GM10248 (cell line): ENCODE measurements at places on chromosomes 16 and 17.
A peak's percentile ranks its signal among the peaks of the same experiment; 100 is the strongest.

- no peak for DNase-seq
Measured at GRCh38 chr17:1733759-1734158, 8.9 kb upstream of the SERPINF2 start.

DNA sequence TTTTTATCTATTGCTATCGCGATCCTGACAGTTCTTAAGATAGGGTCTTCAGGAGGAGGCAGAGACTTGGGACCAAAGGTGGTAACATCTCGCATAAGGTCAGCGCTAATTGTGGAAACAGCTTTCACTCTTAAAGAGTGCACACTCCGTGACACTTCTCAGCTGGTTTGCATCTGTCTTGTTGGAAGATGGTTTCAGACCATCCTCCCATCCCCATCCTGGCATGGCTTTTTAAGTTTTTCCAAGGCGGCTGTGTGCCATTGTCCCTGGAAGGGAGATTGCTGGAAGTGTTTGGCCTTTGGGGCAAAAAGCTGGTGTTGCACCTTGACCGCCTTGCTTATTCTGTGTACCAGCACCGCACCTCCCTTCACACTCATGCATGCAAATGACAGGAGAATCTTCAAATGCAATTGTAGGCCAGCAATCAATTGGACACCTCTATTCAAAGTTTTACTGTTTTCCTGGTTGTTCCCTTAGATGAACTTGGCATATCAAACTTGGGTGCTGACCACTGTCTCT, 1.5 kb downstream of the SOCS7 start:
- no peak for DNase-seq

DNA sequence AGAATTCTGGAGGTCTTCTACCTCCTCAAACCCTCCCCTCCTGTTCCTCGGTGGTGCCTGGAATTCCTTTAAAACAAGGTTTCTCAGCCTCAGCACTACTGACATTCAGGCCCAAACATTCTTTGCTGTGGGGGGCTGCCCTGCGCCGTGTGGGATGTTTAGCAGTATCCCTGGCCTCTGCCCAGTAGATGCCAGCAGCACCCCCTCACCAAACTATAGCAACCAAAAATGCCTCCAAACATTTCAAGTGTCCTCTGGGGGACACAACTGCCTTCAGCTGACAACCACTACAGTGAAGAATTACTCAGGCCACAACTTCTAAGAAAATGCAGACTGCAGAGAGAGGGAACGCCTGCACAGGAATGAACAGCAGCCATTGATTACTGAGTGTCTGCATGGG, 28.4 kb downstream of the TEKT5 start:
- DNase-seq = no peak

DNA sequence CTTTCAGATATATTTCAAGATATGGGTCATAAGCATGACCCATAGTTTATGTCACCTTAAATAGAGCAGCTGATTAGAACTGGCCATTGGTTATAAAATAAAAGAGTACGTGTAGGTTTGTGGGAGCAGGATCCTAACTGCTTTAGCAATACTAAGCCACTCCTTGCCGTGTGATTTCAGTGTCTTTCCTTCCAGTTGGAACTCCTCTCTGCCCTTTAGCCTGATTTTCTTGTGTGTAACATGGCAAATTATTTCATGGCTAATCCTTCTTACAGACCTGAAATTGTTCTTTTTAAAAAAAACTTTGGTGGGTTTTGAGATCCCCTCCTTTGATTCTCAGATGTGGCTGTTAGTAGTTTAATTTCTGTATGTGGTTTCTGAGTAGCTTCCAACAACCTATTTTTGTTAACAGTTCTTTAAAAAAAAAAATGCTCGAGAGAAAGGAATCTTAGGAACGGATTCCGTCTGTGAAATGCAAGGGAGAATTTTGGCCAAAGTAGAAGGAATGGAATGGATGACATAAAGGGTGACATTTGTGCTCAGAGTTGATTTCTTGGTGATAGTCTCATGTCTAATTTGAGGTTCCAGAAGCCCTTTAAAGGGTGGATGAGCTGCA, 39.9 kb downstream of the DHRS7B start:
- no peak for DNase-seq

DNA sequence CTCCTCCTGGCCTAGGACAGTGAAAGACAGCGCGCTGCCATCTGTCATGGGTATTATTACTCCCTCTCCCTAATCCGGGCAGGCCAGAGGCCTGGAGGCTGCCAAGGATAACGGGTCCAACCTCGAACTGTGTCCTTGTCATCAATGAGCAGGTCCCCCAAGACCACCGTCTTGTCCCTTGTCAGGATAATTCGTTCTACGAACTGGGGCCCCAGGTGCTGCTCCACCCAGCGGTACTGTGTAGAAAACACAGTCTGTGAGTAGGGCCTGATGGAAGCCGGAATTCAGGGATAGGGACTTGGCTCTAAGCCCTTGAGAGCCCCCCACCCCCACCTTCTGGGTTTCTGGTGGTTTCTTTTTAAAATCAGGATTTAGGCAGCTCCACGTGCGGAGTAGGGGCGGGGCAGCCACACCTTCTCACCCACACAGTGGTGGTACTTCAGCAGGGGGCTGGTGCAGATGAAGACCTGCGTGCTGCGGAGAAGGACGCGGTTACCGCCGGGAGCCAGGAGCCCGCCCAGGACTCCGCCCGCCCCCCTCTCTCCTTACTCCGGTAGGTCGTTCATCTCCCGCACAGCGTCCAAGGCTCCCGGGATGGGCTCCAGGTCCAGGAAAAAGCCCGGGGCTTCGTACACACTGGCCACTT, 787 bp downstream of the NT5C start:
- DNase-seq = peak; percentile 56

DNA sequence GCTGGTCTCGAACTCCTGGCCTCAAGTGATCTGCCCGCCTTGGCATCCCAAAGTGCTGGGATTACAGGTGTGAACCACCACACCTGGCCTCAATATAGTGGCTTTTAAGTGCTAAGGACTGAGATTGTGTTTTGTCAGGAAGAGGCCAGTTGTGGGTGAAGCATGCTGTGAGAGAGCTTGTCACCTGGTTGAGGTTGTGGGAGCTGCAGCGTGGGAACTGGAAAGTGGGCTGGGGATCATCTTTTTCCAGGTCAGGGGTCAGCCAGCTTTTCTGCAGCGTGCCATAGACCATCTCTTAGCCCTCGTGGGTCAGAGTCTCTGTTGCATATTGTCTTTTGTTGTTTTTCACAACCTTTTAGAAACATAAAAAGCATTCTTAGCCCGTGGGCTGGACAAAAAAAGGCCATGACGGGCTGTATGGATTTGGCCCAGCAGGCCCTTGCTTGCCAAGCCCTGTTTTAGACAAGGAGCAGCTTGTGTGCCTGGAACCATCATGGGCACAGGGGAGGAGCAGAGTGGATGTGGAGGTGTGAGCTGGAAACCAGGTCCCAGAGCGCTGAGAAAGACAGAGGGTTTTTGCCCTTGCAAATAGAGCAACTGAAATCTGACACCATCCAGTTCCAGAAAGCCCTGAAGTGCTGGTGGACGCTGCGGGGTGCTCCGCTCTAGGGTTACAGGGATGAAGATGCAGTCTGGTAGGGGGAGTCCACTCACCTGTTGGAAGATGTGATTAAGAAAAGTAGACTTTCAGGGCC, 5.5 kb downstream of the BIRC5 start:
- no peak for DNase-seq

DNA sequence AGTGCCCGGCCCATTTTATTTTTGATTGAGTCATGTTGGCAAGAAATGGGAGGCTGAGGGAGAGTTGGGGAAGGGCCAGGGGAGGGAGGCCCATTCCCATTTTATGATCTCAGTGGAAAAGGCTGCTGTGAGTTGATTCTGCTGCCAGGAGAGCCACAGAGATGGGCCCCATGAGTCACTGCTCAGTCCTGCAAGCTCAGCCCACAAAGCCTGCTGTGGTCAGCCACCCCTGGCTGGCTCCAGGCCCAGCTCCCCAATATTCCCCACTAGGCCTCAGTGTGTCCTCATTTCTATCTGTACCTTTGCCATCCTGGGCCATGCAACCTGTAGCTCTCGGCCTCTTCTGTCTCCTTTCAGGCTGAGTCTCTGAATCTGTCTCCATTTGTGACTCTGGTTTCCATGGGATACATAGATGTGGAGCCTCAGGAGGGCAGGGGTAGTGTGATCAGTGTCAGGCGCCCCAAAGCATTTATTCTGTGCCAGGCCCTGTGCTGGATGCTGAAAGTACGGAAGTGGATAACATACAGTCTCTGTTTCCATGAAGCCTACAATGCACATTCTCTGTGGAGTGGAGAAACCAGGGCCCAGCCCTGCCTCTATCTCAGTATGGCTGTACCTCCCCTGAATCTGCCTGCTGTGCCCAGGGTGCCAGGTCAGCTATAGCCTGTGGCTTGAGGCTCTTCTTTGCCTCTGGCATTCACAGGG, 1.9 kb upstream of the PLEKHG4 start:
- no peak for DNase-seq

DNA sequence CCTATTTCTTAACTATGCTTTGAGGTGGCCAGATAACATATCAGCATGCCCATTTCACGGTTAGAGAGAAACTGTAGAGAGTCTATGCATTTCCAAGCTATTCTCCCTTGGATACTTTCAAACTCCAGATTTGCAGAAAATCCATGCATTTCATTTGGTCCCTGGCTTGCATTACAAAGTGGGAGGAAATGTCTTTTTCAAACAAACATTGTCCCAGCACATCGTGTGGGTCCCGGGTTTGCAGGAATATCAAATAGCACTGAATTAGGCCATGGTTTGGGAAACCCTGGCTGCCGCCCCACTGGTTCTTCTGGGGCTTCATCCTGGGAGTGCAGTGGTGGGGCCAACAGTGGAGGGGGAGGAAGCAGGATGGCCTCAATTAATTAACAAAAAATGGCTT, 171.9 kb downstream of the IRX5 start:
- no peak for DNase-seq

DNA sequence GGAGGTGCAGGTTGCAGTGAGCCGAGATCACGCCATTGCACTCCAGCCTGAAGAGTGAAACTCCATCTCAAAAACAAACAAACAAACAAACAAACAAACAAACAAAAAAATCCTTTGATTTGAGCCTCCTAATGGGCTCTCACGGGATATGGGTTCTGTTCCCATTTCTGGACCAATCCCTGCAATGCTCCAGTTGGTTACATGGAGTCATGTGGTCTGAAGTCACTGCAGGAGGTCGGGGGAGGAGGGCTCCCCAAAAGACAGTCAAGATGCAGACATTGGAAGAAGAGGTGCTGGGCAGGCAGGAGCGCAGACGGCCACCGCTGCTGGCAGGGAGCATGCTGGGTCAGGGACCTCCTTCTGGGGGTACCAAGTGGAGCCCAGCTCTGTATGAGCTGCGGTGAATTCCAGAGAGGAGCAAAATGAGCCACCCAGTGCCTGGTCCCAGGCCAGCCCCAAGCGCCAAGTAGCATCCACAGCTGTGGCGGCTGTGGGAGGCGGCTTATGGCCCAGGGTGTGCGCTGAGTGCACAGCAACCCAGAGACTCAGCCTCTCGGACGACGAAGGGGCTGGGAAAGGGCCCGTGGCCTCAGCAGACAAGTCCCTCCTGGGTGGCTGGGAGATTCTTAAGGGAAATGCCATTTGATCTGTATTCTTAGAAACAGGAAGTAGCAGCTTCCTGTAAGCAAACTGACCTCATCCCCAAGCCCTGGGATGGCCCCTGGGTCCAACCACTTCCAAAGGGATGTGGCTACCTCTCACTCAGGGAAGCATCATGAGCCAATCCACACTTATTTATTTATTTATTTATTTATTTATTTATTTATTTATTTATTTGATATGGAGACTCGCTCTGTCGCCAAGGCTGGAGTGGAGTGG, 19.6 kb upstream of the ATP2A3 start:
- DNase-seq = no peak

- peak; percentile 90 for DNase-seq
Measured at GRCh38 chr17:65137021-65137939, at the start of gene RGS9. RGS9 (plus strand) TSS chr17:65137370; CDS start chr17:65137541, 171 bp downstream.

DNA sequence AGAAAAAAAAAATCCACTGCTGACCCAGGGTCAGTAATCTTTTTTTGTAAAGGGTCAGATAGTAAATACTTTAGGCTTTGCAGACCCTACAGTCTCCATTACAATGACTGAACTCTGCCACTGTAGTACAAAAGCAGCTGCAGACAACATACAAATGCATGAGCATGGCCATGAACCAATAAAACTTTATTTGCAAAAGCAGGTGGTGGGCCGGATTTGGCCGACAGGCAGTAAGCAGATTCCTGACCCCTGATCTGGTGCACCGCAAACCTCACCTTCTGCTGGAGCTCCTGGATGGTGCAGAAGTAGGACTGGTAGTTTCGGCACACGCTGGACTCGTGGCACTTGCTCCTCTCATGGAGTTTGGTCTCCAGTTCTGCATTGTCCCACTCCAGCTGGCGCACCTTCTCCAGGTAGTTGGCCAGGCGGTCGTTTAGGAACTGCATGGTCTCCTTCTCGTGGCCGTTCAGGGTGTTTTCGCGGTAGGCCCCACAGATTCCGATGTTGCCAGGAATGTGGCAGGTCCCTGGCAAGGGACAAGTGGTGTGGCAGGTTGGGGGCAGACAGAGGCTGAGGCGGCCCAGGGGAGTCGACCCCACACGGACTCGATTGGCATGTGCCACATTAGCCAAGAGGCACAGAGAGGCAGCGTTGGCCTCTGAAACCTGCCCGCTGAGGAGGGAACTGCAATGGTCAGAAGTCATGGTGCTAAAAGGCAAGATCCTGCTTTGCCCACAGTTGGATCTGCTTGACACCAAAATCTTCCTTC, 13.1 kb downstream of the KRT37 start:
- no peak for DNase-seq

DNA sequence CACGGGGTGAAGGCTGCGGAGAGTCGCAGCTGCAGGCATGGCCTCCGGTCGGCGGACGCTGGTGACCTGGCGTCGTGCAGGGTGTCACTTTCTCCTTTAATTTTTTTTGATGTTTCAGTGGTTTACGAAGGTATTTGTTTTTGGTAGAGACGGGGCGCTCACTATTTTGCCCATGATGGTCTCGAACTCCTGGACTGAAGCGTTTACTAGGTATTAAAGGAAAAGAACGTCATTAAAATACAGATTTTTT, 17.1 kb downstream of the ZNF213 start:
- DNase-seq = no peak

DNA sequence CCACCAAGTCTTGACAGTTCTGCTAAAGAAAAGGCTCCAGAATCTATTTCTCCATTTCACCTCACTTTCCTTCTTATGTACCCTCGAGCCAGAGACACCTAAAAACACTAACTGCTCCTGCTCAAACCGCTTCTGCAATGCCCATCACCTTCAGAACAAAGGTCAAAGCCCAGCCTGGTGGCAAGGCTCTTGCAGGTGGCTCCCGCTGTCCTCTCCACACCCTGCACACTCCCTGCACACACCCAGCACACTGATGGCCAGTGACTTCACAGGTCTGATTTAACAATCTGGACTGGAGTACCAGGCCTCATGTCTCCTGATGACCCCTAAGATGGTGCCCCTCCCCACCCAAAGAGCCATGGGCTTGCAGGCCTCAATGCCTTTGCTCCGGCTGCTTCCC, 9.8 kb upstream of the C17orf113 start:
- no peak for DNase-seq
